AG04450 (cell line): ENCODE measurements at places on chromosomes 7 and 10.

DNA sequence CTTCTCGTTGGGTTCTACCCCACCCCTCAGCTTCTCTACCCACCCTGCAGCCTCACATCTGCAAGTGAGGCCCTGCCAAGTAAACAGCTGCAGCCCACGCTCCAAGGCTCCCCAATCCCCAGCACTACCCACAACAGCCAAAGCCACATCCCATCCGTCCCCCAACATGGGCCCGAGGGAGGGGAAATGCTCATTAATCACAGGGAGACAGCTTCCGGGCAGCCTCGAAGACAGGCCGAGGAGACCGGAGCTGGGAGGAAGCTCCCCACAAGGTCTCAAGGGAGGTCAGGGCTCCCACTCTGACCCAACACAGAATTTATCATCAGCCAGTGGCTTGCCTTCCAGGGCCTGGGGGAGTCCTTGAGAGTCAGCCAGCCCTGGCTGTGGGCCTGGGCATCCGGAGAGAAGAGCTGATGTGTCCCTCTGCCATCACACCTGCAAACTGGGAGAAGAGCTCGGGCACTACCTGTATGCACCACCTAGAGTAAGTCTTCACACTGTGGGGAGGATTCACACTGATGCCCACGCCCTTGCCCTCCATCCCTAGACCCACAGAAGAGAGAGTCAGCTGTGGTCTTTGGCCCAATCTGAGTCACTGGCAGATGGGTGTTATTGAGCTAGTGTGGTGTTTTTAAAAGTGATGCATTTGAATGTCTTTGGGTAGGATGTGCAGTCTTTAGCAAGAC is 115.5 kb upstream of the ZMIZ1 start:
- DNase-seq = no peak

- no peak for DNase-seq
Measured at GRCh38 chr7:132854238-132854637, 227.7 kb downstream of the CHCHD3 start.

DNA sequence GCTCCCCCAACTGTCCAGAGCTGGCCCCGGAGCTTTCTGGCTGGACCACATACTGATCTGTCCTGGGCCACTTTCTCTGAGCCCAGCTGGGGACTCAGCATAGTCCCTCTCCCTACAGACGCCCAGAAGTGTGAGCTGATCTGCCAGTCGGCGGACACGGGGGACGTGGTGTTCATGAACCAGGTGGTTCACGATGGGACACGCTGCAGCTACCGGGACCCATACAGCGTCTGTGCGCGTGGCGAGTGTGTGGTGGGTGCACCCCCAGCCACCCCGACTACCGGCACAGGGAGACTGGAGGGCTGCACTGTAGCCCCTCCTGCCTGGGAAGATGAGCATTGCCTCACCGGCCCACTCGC is 41.8 kb downstream of the TBATA start:
- DNase-seq = no peak

DNA sequence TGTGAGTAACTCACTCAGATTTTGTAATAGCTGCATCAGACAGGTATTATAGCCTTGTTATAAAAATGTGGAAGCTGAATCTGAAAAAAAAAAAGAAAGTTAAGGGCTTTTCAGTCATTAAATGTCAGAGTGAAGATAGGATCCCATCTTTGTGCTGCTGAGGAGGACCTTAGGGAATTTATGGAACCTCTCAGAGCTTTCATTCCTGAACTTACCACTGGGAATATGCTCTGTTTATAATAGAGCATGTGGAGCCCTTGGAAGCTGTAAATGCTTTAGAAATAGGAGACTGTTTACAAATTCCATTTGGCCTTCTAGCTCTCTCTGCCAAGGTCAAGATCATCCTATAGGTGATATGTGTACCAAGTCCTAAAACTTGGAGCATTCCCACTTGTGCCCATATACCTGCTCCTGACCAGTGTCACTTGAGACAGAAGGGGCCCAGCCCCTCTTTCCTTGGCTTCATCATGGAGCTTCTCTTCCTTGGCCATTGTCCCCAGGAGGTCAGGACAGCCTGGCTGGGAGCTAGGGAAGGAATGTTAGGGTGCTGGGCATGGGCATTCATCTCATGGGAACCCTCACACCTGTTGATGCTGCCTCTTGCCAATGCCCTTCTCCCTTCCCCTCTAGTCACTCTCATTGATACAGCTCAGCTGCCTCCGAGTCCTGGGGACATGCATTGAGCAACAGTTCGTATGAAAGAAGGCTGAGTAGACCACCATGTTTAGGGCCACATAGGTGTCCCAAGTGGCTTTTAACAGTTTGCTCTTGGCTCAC is 105.3 kb downstream of the LRRC18 start:
- DNase-seq = no peak

DNA sequence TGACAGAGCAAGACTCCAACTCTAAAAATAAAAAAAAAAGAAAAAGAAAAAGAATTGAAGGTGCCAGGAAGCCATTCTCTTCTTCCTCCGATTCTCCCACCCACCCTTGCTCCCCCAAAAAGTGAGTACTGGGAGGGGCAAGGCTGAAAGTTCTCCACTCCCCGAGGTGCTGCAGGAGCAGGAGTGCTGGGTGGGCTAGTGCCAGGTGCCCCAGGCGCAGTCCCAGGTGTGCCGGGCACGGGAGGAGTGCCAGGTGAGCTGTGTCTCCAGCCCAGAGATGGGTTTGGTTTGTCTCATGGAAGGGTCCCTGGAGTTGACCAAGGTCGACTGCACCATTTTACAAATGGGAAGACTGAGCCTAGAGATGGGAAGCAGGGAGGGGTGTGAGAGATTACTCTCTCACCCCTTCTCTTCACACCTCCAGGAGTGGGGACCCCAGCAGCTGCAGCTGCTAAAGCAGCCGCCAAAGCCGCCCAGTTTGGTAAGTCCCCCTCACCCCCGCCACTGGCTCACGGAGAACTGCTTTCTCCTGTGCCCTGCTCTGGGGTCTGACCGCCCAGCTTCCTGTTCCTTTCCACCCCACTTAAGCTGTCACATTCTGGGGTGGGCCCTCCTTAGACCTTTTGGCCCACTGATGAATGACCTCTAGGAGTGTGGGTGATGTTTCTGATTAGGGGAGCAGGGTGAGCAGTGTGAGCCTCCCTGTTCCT is 26.2 kb upstream of the LIMK1 start:
- no peak for DNase-seq

DNA sequence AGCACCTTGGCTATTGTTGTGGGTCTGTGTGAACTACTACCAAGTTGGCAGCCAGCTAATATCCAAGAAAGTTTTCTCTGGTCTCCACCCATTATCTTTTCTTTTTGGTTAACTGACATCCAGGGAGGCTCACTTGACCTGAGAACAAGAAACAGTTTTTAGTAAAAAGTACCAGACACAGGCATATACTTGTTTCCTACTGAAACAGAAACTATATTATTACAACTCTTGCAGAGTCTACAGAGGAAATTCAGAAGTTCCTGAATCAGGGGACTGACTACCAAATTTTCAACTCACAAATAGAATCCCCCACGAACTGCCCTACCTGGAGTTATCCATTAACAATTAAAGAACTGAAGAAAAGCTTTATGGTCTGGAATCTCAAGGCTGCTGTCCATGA is 168.9 kb downstream of the KCND2 start:
- no peak for DNase-seq

GRCh38 chr10:64518456-64518855 is 997.3 kb downstream of the REEP3 start:
- no peak for DNase-seq

- DNase-seq = no peak
Measured at GRCh38 chr10:133420028-133420427, 4.4 kb downstream of the SPRN start.

GRCh38 chr10:71816421-71816851 is 34.6 kb downstream of the PSAP start:
- no peak for DNase-seq
